Endothelial cell of umbilical vein (primary cell): ENCODE measurements at places on chromosomes 5 and 9. TPM values are rescaled to one million over a fixed set of nuclear protein-coding genes. Genes with fewer than 3 reads are reported as not detected.
A peak's percentile ranks its signal among the peaks of the same experiment; 100 is the strongest.

DNA sequence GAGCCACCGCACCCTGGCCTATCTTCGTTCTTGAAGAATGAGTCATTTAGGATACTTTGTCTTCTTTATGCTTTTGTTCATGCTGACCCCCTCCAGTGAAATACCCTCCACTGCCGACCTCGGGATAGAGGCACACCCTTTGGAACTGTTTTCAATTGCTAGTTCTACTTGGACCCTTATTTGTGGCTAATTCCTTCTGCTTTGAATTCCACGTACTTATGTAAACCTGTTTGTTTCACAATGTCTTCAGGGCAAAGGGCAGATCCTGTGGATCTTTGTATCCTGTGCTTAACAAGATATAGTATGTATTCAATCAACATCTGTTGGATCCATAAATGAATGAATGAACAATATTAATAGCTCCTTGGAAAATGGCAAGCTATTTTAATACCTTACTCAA lies 19.6 kb upstream of the AOPEP start:
- DNase-seq = no peak

DNA sequence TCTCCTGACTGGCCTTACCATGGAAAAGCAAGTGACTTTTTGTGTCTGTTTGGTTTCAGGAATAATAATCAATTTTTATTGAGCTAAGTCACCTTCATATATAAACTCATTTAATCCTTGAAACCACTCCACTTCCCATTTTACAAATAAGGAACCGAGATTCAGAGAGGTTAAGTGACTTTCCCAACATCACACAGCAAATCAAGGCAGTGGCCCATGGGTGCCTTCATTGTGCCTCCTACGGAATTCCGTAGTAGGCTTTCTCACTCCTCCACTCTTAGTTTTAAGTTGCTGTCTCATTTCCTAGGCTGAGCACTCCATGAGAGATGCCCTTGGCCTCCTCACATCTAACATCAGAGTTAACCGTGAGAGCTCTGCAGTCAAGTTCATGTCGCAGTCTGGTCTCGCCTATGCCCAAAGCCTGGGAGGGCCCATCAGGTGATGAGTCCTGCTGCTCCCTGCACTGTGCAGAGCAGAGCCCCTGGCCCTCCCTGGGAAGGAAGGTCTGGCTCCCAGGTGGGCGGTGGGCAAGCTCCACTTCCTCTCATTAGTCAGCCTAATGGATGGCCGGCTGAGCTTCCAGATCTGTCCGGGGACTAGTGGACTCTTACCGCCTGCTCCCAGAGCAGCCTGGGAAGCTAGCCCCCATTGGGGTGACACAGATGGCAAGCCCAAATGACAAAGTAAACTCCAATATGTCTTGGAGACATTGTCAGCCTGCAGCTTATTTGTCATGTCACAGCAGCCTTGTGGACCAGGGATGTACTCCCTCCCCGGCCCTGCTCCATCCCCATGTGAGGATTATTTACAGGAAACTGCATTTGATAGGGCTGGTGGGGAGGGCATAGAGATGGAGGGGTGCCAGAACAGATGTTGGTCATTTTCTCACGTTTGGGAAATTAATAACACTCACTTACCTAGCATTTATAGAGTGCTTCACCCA lies 123.4 kb downstream of the MVB12B start:
- peak; percentile 23 for DNase-seq

- no peak for DNase-seq
These were observed 5.2 kb downstream of the FAT2 start for GRCh38 chr5:151585970-151586369.

DNA sequence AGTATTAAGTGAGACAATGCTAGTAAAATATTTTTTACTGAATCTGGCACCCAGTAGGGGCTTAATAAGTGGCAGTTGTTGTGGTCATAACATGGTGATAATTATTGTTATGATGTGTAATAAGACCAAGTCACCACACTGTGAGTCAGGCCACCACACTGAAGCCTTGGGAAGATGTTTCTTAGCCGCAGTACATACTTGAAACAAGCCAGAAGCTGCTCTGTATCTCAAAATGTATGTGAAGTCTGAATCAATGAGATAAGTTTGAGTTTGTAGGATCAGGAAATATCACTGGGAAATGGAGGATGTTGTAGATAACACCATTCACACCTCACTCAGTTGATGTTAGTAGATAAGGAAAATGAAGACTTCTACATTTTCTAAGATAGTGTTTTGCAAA lies 51.3 kb upstream of the PTPN3 start:
- no peak for DNase-seq

The ELOVL7 gene
- 0.09 TPM in 1 of 2 replicates, not detected in the other for total RNA-seq

The TRPM3 gene
- 0.02 and 0.33 TPM in 2 replicates for total RNA-seq

- DNase-seq = no peak
These were observed 84.7 kb downstream of the TTC39B start for GRCh38 chr9:15222313-15222712.

The BRD8 gene
- 69.7 and 73.7 TPM in 2 replicates for total RNA-seq

DNA sequence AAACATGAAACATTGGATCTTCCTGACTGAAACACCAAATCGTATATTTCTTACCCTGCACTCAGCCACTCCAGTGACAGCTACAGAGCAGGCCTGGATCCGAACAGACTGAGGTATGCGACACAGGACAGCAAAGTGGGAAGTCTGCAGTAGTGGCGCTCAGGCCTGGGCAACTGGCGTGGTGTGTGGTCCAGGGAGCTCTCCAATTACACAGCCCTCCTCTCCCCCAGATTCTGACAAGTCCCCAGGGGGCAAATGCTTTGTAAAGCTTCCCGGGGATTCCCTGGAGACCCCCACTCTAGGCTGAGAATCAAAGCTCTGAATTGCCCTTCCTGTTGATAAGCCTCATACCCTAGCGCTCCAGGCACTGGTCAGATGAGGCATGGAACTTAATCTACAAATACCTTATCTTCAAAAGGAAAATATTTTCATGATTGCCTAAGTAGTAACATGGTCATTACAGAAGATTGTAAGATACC lies 104.8 kb upstream of the ERCC6L2 start:
- no peak for DNase-seq

- DNase-seq = peak; percentile 35
These were observed 9.1 kb downstream of the ARHGAP26 start for GRCh38 chr5:142779163-142779840.

DNA sequence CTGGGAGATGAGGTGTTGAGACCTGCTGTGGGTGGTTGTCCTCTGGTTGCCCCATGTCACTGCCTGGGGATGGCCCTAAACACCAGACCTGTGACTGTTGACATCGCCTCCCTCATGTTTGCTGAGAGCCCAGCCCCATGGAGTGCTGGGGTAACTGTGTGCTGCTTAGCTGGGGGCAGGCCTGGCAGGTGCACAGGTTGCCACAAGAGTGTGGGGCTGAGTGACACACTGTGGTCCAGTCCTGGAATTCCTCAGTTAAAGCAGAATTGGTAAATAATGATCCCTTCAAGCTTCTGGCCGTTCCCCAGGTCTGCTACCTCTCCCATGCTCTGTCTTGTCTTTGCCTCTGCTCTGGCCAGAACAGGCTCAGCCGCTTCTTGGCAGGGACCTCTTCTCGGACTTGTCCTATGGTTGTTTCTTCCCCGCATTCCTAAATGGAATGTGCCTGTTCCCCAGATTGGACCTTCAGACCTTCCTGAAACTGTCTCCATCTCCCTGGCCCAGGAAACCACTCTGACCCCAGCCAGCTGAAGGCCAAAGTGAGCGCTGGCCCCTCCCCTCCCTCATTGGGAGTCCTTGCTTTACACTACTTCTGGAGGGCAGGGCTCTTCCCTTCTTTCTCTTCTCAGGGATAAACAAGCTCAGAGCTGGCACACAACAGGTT lies 61.2 kb upstream of the PITX1 start:
- no peak for DNase-seq

DNA sequence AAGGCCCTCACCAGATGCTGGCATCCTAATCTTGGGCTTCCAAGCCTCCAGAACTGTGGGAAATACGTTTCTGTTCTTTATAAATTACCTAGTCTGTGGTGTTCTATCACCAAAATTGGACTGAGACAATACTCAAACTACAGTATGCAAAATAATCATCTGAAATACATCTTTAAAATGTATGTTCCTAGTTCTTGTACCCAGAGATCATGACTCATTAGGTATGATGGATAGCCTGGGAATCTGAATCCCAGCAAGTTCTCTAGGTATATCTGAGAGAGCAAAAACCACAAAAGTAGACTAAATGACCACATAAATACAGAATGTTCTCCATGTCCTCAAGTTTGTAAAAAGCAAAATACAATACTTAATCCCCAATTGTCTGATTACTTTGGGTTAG lies 166.3 kb downstream of the YIPF5 start:
- DNase-seq = no peak

- DNase-seq = no peak
These were observed 330.6 kb downstream of the ACTL7B start for GRCh38 chr9:108525186-108525585.

The C9orf153 gene
- total RNA-seq = 0.66 TPM in 1 of 2 replicates, not detected in the other

DNA sequence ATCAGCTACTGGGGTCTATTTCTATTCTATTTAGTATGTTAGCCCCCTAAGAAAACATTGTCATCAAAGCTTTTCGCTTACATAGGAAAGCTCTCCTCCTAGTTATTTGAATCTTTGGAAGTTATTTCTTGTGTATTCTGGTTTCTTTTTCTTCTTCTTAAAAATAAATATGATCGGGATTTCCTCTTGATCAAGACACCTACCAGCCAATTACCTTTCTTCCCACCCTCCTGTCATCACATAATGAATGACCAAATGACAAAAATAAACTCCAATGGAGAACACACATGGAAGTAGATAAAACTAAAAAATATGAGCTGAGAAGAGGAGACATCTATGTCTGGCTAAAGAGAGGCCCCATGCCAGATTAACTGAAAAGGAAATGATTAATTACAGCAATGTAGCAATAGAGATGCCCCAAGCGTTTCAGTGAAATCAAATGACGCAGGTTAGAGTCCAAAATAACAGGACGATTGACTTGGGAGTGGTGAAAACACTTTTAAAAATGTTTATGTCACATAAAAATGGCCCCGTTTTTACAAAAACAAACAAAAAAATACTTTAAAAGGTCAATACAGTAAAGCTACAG lies 59.5 kb upstream of the PCSK1 start:
- DNase-seq = no peak

DNA sequence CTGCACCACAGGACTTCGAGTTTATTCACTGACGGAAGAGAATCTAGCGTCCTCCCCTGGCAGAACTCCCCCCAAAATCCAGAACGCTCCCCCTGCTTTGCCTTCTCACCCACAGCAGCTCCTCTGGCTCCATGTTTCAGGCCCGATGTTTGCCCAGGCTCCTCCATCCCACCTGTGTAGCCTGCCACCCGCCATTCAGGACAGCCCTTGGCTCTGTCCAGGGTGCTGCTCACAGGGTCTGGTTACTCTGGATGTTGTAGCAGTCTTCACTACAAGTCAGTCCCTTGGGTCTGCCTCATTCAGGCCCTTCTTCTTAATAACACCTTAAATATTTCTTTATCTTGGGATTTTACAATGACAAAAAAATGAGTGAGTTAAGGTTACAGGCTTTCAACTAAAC lies 41.3 kb upstream of the SV2C start:
- no peak for DNase-seq

GRCh38 chr5:148255456-148255855 lies 13.1 kb upstream of the SPINK13 start:
- no peak for DNase-seq

The FAM221B gene
- not detected in 2 replicates for total RNA-seq

DNA sequence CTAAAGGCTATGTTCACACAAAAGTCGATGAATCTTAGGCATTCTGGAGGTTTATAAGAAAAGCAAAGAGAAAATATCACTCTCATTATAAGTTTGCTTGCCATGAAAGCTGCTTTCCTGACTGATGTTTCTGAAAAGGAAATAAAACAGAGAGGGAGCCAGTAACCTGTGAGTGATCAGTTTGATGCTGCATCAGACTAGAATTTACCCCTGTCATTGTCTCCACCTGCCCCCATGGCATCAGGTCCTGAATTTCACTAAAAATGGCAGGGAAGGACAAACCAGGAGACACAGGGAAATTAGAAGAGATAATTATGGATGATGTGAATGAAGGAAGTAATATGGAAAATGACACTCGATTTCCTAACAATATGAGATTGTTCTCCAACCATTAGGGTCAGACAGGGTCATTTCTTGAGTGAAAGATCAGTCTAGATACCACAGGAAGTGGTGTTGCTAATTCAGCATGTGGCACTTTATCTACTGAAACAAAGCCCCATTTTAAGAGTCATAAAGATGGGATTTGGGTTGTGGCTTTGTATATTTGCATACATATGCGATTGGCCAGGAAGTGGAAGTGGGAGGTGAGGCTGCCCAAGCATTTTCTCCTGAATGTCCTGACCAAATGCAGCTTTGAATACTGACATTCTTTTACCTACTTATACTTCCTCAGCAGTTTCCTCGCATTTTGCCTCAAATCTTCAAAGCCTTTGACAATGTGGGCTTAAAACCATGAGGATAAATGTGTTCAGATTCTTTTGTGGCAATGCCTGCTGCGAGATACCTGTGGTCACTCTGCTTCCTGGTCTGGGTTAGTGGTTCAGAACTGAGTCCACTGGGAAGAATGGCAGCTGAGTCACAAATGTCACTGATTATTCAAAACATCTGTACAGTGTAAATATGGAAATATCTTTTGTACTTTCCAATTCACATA lies 29.7 kb downstream of the MEGF10 start:
- DNase-seq = no peak

The CDH10 gene
- not detected in 2 replicates for total RNA-seq

- DNase-seq = no peak
These were observed 94.6 kb upstream of the TAS2R1 start for GRCh38 chr5:9724707-9725106.

DNA sequence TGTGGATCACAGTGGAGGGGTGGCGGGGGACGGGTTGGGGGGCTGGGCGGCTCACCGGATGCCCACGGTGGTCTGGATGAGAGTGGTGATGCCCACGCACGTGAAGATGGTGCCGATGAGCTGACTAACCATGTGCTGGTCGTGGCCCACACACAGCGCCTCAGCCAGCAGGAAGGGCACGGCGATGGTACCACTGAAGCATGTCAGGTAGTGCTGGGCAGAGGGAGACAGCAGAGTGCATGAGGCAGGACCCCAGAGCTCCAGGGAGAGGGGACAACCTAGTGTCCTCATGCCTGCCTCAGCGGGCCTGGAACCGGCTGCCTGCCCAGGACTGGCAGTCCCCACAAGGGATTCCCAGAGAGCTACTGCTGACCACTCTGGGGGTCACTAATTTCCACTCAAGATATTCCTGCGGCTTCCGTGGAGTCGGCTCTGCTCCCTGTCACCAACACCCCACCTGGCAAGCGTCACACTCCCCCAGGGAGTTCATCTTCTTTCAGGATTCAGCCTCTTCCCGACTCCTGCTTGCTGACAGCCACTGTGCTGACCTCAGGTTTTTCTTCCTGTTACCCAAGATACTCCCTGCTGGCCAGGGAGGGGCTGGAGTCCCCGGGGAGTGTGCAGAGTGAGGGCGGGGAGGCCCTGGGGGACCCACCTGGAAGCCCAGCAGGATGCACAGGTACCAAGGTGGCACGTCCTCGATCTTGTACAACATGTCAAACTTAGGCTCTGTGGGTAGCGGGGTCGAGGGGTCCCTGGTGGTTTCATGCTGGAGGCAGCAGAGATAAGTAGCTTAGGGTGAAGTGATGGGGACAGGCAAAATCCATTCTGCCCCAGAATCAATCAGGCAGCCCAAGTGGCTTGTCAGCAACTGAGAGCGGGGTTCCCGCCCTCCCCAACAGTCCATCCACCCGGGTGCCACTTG lies 998 bp downstream of the SLC23A1 start:
- no peak for DNase-seq
